ENCODE measurements at places on chromosomes 13 and 19. TPM values are rescaled to one million over a fixed set of nuclear protein-coding genes. Genes with fewer than 3 reads are reported as not detected.

Gene GRIN3B
- not detected for total RNA-seq

GRCh38 chr13:111527614-111528229 lies 207.3 kb downstream of the TEX29 start:
- no peak for DNase-seq

DNA sequence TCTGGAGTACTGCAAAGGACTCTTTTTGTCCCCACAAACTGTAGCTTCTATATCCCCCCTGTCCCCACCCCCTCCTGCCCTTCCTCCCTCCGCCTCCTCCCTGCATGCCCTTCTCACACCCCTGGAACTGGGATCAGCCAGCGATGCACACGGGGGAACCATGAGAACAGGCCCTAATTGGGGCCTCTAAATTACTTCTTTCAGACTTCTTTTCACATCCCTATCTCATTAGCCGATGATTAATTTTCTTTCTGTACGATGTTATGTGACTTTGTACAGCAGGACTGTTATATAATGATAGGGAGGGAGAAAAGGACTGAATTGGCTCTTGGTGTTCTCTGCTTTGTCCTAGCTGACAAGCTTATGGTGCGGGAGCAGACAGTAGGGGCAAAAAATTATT lies 347.5 kb downstream of the DNAJC15 start:
- no peak for DNase-seq

- DNase-seq, result no peak
These were observed 17.1 kb downstream of the NAA16 start for GRCh38 chr13:41327994-41328790.

- DNase-seq, result no peak
These were observed 17.8 kb upstream of the MATK start for GRCh38 chr19:3803986-3804385.

DNA sequence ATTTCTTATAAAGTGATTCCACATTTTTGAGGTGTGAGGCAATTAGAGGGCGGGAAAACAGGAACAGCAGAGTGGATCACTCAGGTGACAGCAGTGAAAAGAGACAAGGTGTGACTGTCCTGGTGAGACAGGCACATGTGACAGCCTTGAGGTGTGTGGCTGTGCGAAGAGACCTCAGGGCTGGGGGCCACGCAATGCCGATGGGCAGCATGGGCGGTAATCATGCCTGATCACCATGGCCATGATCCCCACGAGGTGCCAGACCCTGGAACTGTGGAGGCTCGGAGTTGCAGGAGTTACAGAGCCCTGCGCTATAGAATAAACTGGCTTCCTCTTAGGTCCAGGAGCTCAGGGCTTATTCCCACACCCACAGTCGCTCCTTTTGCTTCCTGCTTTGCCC lies 2.0 kb downstream of the SPACA6 start:
- no peak for DNase-seq

Gene EBI3
- total RNA-seq, result 11.0 TPM

GRCh38 chr19:22332924-22333323 lies 46.7 kb downstream of the ZNF729 start:
- DNase-seq, result no peak

- DNase-seq, result no peak
These were observed 188.5 kb upstream of the UBL3 start for GRCh38 chr13:30038884-30039283.

DNA sequence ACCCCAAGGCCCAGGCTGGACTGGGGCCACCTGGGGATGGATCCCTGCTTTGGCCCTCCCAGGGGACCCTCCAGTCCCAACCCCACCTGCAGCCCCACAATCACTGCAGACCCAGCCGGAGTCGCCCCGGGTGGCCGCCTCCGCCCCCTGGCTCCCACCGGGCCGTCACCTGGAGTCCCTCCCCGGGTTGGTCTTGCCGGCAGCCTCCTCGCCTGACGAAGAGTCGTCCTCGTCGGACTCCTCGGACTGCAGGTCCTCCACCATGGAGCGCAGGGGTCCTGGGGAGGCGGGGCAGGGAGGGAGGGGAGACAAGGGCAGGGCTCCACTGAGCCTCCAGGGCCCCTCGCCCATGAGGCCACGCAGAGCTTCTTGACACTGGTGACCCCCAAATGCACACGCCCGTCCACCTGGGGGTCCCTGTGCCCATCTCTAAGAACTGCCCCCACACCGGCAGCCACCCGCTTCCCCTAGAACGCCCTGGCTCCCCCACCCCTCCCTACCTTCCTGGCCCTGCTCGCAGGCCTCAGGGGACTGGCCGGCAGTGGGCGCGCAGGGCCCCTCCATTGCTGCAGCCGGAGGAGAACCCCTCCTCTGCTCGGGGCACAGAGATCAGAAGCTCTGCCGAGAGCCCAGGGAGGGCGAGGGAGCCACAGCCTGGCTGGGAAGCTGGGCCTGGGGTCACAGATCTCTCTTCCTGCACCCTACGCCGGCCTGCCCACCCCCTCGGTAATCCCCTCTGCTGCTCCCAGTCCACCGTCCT lies 63.4 kb downstream of the MLLT1 start:
- no peak for DNase-seq

GRCh38 chr13:99979453-99980200 lies 2.0 kb upstream of the ZIC2 start:
- no peak for DNase-seq

GRCh38 chr19:52453324-52454094 lies at the start of gene ZNF578:
Gene ZNF578 (plus strand): TSS chr19:52453553. CDS start chr19:52501846, 48,293 bp downstream.
- DNase-seq, result peak; percentile 82

Gene SIGLECL1
- total RNA-seq, result not detected

Gene FCAR
- not detected for total RNA-seq

Gene ARHGAP33
- 39.3 TPM for total RNA-seq

DNA sequence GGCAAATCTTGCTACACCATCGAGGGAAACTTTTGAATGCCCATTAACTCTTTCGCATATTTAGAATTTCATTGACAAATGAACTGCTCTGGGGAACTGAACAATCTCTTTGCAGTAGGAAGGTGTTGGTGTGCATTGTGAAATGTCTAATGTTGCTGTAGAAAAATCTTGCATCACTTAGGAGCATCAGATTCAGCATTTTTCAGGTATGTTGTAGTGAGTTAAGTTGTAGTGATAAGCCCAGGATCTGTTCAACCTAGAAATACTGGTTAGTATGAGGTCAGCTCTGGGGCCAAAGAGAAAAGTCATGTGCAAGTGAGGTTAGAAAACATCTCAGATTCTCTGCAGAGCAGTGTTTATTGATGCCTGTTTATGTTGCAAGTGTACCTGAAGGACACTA lies 4.1 kb downstream of the FRY start:
- no peak for DNase-seq

DNA sequence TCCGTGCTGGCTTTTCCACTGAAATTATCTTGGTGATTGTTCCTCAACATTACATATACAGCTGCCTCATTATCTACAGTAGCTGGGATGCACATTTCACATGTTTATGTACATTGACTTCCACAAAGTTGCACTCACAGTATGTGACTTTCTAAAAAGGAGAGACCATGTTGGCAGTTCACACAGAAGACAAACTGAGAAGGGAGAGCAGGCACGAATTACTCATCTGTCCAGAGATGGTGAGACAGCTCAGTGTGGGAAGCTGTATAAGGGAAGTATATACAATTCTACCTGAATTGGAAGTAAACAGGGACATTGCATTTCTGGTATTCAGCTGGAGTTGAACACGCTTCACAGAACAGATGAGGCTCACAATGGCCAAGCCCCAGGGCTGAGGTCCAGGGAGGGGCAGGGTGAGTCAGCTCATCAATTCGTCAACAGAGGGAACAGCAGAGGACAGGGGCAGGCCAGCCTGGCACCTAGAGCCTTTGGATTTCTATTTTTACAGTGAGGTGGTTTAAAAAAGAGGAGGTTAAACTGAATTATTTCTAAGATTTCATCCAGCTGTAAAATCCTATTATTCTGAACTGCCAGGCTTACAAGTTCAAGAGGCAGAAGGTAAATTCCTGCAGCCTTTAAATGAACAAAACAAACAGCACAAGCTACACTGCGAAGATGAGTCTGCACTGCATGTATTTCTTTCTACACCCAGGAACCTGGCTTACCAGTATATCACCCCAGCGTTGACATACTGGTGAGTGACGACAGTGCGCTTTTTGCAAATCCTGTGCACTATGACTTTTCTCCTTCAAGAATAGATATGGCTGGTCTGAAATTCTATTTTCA lies 9.8 kb downstream of the PARP4 start:
- no peak for DNase-seq

DNA sequence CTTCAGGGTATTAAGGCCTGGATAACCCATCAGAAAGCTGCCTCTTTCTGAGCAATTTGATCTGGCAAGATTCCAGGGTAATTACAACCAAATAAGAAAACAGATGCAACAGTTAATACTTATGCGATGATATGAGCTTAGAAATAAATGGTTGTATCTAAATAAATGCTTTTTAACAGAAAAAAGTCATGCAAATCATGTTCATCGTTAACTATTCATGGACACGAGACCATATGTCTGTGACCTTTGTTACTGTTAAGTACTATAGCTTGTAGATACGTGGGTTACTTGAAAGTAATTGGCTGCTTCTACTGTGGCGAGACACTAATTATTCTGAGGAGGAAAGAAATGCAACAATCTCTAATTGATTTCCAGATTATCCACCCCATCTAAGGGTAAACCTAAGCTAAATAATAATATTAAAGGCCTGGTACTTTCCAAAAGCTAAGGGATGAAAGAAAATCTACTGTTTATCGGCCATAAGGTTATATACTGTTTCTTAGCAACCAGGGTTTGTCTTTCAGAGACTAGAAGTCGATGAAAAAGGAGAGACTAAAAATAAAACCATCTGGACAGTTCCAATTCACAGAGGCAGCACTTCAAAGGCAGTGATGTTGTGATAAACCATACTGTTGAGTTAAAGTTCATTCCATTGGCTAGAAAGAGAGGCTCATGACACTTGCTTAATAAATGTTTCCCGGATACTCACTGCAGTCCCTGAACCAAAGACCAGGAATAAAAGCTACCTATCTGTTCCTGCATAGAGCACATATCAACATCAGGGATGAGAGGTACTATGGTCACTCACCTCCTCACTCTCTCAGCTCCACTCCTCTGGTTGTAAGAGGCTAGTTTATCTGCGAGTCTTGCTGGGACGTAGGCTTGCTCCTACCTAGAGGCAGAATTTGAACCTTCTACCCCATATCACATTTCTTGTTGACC lies 1.5 kb downstream of the EPSTI1 start:
- DNase-seq, result no peak

DNA sequence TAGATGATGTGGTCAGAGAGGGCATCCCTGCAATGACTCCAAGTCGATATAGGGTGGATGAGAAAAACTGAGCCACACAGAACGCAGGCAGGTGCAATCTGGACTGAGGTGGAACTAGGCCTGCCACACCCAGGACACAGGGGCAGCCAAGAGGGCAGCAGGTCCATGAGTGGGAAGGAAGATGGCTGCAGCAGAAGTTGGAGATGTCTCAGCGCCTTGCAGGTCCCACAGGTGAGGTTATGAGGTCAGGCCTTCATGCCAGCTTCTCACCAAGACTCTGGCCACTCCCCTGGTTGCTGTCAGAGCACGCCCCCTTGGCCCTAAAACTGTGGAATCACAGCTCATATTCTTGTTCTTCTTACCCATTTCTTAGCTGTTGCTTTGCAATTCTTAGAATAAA lies 147.7 kb upstream of the VSTM2B start:
- DNase-seq, result no peak
